Kidney (tissue), 22 donors: ENCODE measurements at places on chromosomes 1 and 21. TPM values are rescaled to one million over a fixed set of nuclear protein-coding genes. Genes with fewer than 3 reads are reported as not detected.

- DNase-seq: no peak
These were observed 64.1 kb upstream of the SLC25A33 start for GRCh38 chr1:9475061-9475627.

DNA sequence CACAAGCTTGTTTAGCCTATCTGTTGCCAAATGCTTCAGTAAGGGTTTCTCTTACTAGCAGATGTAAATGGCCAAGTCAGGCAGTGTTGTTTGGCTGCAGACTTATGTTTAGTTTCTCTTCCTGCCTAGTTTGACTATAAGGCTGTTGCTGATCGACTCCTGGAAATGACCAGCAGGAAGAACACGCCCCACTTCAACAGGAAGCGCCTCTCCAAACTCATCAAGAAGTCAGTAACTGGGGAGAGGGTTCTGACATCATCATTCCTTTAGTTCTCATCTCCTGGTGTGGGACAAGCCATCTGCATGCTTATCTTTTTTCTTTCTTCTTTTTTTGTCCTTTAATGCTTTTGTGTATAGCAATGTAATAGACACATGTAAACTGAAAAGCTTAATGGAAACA, 25.1 kb downstream of the RRP1B start:
- no peak for DNase-seq

DNA sequence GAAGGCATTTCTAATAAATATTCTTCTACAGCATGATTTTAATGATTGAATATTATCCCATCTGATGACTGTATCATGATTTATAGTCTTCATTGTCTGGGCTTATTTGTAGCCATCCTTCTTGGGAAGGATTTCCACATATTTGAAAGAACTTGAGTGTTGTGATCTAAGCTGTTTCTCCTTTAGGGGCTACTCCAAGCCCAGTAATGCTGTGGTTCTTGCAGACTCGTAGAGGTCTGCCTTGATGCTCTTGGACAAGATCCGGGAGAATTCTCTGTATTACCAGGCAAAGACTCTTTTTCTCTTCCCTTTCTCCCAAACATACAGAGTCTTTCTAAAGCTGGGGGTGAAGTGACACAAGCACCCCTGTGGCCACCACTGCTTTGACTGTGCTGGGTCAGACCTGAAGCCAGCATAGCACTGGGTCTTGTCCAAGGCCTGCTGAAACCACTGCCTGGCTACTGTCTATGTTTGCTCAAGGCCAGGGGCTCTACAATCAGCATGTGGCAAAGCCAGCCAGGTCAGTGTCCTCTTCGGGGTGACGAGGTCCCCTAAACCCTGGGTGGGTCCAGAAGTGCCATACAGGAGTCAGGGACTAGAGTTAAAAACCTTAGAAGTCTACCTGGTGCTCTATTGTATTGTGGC, 107.4 kb downstream of the GIPC2 start:
- no peak for DNase-seq

GRCh38 chr1:197859024-197859423, 43.4 kb upstream of the C1orf53 start:
- DNase-seq: no peak

DNA sequence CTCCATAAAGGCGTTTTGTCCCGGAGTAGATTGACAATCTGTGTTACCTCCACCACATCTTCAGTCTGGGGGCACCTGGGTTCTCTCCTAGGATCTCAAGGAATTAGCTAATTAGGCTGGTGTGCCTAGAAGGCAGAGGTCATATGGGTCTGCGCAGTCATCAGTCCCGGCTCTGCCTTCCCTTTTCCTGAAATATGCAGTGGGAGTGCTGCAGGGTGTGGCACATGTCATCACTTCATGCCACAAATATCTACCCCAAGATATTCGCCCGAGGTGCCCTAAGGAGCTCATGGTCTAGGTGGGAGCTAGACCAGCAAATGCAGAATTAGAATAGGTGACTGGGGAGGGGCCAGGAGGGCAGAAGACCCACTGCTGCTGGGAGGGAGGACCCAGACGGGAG, 42.9 kb downstream of the ACTL8 start:
- DNase-seq: no peak

- no peak for DNase-seq
These were observed 41.2 kb downstream of the PCP4 start for GRCh38 chr21:39908265-39908923.

DNA sequence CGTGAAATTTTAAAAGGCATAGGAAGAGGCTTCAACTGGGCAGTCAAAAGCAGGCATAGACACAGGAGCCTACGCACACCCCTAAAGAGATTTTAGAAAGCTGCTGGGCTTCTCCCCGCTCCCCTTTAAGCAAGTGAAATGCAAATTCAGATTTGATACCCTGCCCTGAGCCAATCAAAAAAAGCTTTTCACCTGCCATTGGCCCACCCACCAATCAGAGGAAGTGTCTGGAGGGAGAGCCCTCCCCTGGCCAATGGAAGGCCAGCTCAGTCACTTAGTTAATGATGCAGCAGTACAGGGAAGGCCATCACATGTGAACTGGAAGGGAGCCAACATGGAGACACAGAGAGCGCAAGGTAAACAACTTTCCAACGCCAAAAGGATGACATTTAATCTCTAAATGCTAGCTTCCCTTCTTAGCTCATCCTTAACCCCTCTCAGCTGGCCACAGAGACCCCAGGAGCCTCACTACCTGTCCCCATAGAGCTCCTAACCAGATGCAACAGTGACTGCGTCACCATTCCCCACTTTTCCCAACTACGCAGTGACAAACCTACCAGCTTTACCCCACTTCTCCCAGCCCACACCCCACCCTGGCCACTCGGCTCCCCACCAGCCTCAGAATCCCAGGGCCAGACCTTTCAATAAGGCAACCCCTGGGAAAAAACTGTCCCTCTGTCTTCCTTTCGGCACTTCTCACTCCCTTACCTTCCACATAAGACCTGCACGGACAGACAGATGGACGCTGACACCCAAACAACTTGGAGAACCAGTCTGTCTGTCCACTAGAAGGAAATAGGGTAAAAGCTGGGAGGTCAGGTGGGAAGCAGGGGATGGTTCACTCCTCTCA, 71.0 kb downstream of the CD46 start:
- peak; percentile 76 for DNase-seq

GRCh38 chr1:234962340-234962989, 166.2 kb downstream of the TOMM20 start:
- peak; percentile 75 for DNase-seq

DNA sequence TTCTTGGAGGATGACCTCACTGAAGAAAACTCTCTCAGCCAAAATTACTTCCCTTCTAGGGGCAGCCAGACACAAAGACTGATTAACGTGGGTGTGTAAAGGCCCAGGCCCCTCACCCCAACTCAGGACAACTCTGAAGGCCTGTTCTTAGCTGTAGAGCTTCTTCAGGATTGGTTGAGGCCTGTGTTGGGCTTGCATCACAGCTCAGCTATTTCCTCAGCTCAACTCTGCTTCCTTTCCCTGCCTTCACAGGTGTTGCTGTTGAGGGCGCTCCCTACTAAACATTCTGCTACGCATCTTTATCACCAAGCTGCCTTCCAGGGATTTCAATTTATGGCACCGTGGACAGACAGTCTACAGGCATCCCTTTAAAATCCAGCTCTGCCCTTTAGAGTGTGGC, 36.8 kb downstream of the MAB21L3 start:
- no peak for DNase-seq

DNA sequence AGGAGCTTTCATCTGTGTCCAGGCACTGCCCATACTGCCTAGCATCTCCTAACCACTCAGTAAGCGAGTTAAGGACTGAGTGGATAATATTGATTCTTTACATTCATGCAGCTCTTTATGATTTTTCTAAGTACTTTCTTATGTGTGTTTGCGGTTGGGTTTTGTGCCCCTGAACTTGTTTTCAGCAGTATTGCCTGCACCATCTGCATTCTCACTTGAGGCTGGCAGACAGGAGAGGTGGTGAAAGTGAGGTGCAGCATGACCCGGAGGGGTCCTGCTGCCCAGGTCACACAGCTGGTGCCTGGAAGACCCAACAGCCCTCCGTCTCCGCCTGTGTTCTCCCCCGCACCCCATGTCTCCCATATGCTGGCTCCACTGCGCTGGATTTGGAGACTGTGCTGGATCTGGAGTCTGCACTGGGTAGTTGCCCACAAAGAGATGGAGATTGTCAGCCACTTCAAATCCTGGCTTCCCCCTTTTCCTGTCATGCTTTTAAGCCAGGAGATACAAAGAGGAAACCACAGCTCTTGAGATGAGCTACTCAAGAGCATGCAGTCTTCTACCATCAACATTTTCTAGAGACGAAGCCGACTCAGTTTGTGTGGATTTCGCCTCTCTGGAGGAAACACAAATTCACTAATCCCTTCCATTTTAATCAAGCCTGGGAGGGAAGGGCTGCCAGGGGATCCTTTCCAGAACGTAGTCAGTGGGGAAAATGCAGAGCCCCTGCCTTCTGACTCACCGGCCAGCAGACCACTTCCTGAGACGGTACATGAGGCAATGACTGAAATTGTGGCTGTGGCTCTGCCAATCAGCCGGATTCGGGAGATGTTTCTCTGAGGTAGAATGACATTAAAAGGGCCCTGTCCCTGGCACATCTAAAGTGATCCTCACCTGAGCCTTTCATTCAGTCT, 71.7 kb upstream of the ANGPTL1 start:
- DNase-seq: no peak

DNA sequence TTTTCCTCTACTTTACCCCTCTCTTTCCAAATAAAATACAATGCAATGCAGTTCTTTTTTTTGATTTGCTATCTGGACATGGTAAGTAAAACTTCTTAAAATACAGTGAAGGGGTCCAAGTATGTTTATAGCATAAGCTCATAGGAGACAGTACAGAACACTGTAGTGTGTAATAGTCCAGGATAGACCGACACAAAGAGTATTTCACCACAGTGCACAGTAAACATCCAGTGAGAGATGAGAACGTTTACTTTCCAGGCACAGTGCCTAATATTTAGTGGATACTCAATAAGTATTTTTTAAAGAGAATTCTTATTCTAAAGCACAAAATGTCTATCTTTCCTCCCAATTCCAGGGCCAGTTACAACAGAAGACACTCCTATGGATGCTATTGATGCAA, 14.9 kb downstream of the MIA3 start:
- DNase-seq: no peak

Gene NTNG1
- 7.7 TPM for polyA plus RNA-seq

Gene SHISAL2A
- polyA plus RNA-seq: not detected

Gene RPS6KC1
- polyA plus RNA-seq: 6.3 TPM

Gene CYP4X1
- polyA plus RNA-seq: 5.6 TPM

Gene CNKSR1
- polyA plus RNA-seq: 8.8 TPM

Gene FCRLB
- 2.8 TPM for polyA plus RNA-seq

Gene CFAP107
- polyA plus RNA-seq: not detected

Gene HSD11B1
- polyA plus RNA-seq: 5.5 TPM

Gene ACOT11
- 31.1 TPM for polyA plus RNA-seq

Gene LRRC52
- polyA plus RNA-seq: 0.58 TPM
